ENCODE measurements at places on chromosomes 3 and 15.

DNA sequence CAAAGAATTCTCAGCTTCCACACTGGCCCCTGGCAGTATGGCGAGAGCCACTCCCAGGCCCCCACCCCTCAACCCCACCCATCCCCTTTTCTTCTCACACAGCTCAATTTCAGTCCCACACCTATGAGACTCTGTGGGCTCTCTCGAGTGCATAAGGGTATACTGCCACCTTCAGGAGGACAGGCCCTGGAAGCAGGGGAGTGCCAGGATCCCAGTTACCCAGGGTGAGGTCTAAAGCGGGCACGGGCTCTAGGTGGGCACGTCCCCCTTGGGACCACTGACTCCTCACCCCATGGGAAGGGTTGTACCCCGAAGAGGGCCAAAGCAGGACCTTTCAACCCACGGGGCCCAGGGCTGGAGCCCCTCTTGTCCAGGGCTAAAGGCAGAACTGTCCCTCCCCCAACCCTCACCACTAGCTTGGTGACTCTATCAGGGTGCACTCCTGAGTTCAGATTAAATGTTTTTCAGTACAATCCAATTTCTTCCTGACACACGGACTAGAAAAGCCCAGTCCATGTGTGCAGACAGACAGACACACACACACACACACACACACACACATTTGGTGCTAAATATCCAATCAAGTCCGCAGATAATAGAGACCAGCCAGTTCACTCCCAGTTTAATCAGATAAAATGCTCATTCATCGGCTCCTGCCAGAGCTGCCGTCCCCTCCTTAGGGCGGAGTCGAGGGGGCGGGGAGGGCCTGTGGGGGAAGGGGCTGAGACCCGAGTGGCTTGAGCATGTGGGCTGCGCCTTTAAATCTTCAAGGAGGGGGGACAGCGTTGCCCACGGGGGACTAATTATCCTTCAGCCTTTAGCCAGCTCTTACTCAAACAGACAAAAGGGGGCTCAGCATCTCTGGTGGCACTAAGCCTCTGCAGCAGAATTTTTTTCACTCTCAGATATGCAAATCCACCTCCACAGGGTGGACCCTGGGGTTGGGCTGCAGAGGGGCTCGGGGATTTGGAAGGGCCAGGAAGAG is 59.3 kb downstream of the CYP11A1 start:
- DNase-seq = peak; percentile 58

DNA sequence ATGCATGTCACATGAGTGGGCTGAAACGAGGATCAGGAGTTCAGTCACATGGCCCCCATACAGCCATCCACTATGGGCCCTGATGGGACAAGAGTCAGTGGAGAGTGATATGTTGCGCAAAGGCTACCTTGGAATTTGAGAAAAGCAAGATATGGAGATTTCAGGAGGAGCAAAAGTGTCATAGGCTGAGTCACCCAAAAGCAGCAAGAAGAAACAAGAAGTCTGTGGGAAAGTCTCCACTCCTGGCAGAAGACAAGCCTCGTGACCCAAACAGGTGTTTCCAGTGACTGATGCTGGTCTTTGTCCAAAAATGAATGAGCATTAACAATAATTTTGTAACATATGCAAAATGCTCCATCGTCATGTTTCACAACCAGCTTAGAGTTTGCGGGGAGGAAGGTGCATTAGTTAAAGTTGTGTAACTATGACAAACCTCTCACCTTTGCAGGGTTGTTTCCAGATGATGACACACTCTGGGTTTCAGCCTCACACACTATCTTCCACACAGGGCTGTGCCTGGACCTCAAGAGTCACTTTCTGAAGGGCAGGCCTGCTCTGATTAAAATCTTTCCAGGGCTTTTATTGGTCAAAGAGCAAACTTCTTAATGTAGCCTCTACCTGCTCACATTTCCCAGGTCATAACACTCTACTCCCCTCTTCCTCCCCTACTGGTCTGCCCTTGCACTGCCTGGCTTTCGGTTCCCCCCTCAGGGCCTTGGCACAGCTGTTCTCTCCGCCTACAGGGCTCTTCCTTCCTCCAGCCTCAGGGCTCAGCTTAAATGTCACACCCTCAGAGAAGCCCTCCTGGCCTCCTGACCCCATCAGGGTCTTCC is 3.9 kb upstream of the DNASE1L3 start:
- peak; percentile 19 for DNase-seq

DNA sequence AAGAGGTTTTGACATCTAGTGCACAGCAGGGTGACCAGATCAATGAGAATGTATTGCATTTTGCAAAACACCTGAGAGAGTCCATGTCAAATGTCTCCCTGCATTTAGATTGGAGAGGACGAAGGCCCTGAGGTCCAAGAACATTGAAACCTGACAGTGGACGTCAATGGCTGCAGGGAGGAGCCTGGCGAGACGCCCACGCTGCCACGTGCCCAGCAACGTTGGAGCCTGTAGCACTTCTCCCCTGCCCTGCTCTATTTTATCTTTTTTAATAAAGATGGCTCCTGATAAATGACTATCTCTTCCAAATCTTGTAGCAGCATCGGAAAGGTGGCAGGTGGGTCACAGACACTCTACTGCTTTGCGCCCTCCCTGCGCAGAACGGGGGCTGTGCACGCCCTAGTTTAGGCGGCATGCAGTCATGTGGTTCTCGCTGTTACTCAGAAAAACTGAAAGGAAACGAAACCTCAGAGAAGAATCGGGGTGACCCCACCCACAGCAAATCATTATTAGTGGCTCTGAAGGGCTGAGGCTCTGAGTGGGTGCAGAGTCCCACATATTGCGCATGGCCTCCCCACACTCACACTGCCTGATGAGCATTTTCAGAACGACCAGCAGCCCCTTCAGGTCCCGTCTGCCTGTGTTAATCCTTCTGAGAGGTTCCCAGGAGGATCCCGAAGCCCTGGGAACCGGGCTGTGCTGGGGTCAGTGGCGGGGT is 62.5 kb upstream of the TAMM41 start:
- DNase-seq = no peak

- no peak for DNase-seq
These were observed 47.4 kb upstream of the MANF start for GRCh38 chr3:51337666-51338065.

DNA sequence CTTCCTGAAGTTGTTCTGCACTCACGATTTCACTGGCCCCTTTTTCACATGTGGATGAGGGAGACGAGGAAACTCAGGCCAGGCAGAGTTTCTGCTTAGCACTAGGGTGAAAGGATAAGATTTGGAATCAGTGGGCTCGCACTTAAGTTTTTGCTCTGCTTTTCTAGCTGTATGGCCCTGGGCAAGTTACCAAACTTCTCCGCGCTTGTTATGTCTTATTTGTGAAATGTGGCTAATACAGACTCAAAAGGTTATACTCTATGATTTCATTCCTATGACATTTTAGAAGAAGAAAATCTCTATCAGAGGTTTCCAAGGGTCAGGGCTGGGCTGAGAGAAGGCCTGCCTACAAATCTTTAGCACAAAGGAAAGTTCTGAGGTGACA is 191.9 kb upstream of the LRIG1 start:
- DNase-seq = no peak

DNA sequence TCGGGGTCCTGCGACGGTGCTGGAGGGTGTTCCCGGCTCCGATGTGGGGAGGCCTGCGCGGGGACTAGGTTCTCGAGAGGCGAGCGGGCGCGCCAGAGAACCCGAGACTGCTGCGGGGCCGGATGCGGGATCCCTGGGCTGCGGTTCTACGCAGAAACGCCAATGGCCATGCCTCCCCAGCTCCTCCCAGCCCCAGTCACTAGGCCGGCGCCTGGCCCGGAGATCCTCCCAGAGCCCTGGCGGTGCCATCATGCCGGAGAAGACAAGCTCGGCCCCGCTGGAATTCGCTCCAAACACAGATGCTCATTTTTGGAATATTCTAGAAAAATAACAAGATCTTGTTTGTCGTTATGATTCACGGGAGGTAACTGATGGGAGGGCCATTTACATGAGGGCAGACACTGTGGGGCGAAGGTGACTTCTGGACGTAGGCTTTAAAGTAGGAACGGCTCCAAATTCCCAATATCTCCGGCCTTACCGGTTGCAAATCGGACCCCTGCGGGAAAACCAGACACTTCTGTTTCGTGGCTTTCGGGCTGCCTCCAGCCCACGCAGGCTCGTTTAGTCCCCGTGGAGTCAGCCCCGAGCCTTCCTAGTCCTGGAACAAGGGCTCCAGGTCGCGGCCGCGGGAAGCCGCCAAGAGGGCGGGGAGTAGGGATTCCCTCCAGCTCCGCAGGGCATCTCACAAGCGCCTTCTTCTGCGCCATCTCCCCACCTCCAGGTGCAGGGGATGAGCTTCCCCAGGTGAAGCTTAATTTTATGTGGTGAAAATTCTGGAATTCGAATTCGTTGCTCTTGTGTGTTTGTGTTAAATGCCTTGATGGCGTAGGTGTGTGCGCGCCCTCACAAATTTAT is 74.8 kb upstream of the POLG start:
- no peak for DNase-seq

DNA sequence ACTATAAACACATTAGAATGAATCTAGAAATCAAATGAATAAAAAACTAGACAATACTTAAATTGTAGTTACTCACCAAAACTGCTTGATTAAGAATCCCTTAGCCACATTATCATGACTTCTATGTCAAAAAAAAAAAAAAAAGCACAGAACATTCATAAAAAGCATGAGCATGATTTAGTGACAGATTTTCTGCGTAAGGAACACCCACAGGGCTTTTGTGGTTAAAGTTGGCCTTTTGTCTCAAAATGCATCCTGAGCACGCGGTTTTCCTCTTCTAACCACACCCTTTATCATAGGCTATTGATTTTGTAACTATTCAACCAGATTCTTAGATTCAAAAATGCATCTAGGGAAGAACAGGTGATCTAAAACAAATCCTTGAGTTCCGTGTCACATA is 334.0 kb upstream of the NR2F2 start:
- DNase-seq = peak; percentile 12

GRCh38 chr3:144362126-144362525 is 390.5 kb downstream of the DIPK2A start:
- no peak for DNase-seq

DNA sequence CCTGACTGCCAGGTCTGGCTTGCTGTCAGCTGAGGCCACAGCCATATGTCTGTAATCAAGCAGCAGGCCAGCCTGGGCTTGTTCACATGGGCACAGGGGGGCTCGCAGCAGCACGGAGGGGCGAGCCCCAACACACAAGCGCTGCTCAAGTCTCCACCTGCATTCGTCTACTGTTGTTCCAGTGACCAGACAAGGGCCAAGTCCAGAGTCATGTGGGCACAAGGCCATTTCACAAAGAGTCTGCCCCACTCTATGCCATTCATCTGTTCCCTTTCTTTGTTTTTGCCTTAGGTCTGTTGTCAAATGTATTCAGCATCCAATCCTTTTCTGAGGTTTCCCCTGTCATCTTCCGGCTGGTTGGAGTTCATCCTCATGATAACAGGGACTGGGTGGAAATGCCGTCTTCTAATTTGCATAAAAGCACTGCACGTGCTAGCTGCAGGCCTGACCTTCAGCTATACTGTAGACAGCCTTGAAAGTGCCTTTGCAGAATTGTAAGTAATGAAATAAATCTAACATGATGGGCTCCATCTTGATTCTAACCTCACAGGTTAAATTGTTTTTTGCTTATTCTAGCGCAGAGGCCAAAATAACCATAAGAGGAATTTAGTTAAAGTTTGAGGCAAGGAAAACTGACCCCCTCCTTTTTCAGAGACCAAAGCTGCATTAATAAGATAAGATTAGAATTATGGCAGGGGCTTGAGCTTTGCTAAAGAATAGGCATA is 28.6 kb upstream of the KBTBD12 start:
- no peak for DNase-seq

DNA sequence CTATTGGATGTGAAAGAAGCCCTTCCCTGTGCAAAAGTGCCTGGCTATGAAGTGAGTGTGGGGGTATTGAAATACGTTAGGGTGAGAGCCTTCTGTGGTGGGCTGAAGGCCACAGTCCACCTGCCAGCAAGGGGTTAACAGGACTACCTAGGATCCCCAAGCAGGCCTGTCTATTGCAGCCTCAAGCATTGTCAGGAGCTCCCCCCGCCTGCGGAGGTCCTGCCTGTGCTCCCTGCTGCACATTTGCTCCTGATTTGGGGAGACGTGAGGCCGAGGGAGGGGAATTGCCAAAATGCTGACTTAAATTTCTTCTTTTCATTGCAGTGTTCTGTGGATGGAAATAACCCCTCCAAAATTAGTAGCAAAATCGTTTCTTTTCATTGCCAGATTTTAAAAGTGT is 56.2 kb downstream of the GABRG3 start:
- no peak for DNase-seq

DNA sequence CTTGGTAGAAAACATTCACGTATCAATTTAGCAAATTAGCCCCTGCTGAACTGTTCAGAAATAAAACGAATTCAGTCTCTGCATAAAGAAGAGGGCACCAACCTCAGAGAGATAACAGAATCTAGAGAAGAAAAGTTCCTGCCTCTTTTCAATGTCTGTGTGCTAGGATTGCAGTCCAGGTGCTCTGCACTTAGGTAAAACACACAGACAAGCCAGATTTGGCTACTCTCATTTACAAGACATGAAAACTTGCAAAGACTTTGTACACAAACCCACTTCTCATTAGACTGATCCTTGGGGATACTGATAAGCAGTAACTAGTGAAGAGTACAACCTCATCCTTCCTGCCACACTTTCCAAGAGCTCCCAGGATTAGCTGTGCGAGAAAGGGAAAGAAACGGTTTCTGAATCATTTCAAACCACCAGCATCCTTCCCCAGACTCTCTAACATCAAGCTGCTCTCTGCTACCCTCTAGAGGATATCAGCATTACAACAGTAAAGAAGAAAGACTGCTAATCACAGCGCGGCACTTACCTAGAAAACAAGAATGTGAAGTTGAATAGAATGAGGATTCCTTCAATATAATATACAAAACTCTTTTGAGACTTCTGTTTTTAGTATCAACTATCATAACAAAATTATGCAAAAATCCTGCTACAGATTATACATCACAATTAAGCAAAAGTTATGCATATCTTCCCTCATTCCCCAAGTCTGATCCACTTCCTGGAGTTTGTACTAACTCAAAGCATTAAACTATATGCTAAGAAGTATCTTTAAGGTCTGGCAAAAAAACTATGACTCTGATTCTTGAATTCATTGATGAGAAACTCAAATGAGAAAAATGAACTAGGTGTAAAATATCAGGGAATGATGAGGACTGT is 306.4 kb downstream of the MAGI1 start:
- peak; percentile 52 for DNase-seq

DNA sequence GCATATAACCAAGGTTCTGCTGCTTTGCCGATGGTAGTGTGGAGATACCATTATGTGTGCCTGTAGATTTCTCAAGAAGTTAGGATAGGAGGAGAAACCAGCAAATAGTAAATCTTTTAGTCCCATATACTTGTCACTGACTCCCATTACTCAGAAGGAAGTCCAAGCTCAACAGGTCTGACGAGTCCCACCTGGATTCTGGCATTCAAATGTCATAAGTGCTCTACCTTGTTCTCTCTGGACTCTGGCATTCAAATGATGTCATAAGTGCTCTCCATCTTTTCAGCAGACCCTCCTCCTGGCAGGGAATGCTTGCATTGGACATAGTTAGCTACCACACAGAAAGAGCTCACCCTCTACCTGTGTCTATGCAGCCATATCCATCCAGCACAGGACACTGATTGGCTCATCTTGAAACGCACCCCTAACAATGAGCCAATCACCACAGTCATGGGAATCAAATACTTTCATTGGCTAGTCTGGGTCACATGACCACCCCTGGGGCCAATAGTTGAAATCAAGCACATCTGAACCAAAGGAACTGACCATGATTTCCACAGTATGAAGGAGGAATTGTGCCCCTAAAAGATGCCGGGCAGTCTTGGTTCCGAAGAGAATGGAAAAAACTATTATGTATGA is 205.0 kb upstream of the ADAMTS9 start:
- no peak for DNase-seq

All from KBM-7 (cell line).